ENCODE measurements at places on chromosomes 3 and 15.

DNA sequence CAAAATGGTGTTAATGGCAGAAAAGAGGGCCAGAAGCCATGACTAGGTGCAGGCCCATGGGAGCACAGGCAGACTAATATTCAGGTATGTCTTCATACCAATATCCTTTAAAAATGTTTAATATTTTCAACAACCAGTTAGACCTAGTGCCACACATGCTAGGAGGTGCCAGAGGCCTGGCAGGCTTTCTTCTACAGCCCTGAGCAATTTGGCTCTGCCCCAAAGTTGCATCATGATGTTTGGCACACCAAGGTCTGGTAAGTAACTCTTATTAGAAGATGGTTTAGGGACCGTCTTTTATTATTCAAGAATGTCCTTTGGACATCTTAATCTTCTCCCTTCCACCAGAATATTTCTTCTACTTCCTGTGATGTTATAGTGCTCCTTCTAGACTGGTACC lies 34.8 kb downstream of the MITF start:
- no peak for DNase-seq

DNA sequence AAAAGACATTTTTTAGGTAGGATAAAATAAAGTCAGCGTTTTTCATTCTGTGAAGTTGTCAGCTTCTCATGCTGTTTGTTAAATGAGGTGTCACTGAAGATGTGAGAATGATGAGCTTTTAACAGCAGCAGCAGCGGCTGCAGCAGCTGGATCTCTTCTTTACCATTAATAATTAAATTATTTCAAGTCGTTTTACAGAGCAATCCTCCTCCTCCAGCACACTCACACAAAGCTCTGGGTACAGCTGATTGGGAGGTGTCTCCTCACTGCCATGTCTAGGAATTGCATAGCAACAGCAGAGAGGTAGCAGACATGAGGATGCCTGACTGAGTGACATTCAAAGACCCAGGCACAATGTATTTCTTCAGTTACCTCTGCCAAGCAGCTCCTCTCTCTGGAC lies 46.7 kb upstream of the PLAAT1 start:
- DNase-seq, result no peak

- no peak for DNase-seq
These were observed 41.8 kb downstream of the SERPINI1 start for GRCh38 chr3:167777356-167777755.

GRCh38 chr15:73691396-73691795 lies 7.2 kb downstream of the CD276 start:
- DNase-seq, result no peak

GRCh38 chr3:71611099-71611498 lies 27.6 kb upstream of the FOXP1 start:
- DNase-seq, result no peak

GRCh38 chr3:192642651-192643050 lies 84.7 kb downstream of the FGF12 start:
- no peak for DNase-seq

- DNase-seq, result no peak
These were observed 75.4 kb downstream of the CDIN1 start for GRCh38 chr15:36654866-36655265.

GRCh38 chr3:133910422-133910821 lies 14.7 kb upstream of the RAB6B start:
- no peak for DNase-seq

GRCh38 chr15:63998489-63998888 lies 47.8 kb downstream of the DAPK2 start:
- DNase-seq, result no peak

- no peak for DNase-seq
These were observed 33.8 kb upstream of the TFRC start for GRCh38 chr3:196115678-196116083.

DNA sequence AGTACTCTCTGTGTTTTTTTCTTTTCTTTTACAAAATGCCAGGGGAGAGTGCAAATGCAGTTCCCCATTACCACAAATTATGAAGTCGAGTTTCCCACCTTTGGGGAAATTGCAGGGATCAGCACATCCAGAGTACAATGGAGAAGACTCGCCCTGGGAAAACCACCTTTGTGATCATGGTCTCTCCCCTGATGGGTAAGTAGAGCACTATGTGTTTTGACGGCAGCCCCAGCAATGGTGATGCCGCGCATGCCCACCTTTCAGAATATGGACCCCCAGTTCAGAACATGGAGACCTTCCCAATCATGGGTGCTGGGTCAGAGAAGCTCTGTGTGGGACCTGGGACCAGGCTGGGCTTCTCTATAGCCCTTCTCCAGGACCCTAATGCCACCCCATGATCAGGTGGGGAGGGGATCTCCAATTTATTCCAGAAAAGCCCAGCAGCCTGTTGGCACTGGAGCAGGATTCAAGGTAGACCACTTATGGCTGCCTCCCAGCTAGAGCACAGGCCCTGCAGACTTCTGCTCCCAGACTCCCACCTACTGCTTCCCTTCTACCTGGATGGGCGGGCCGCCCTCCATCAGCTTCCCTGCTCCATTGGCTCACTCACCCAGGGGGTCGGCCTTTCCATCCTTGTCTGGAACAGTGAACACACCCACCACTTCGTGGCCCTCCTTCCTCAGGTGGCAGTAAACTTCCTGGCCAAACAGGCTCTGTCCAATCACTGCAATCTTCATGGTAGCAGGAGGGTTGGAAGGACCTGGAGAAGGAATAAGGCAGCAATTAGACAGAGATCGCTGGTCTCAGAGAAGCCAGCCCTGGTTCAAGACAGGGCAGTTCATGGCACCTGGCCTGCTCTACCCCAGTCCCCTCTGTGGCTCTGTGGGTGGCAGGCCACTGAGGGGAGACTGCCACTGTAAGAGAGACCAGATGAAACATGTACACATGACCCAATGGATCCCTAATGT lies 19.9 kb downstream of the ALDH1L1 start:
- no peak for DNase-seq

Data from NCI-H2029 (cell line).